Activated CD8-positive, alpha-beta memory T cell treated with anti-CD3 and anti-CD28 coated beads, Interleukin-2, amount 50 U/mL, for 4 hours (primary cell): ENCODE measurements at places on chromosomes 2 and 18.
A peak's percentile ranks its signal among the peaks of the same experiment; 100 is the strongest.

- no peak for DNase-seq
Observed at GRCh38 chr2:37402636-37403035, 58.2 kb downstream of the QPCT start.

DNA sequence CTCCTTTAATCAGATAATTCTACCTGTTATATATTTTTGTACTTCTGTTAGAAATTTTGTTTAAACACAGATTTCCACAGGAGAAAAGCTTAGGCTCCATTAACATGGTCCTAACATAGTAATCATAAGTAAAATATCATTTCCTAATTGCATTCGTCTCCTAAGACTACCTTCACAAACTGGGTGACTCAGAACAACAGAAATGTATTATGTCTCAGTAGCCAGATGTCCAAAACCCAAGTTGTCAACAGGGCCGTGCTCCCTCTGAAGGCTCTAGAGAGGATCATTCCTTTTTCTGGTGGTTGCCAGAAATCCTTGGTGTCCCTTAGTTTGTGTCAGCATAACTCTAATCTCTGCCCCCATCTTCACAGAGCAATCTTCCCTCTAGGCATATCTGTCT, 5.4 kb downstream of the FBXO15 start:
- DNase-seq: no peak

GRCh38 chr2:172281648-172282570, 145.5 kb upstream of the ITGA6 start:
- DNase-seq: no peak

- DNase-seq: no peak
Observed at GRCh38 chr2:185338104-185338503, 400.5 kb upstream of the FSIP2 start.

- DNase-seq: no peak
Observed at GRCh38 chr2:126145752-126146151, 510.2 kb upstream of the GYPC start.

- no peak for DNase-seq
Observed at GRCh38 chr18:10201659-10202058, 252.8 kb upstream of the APCDD1 start.

DNA sequence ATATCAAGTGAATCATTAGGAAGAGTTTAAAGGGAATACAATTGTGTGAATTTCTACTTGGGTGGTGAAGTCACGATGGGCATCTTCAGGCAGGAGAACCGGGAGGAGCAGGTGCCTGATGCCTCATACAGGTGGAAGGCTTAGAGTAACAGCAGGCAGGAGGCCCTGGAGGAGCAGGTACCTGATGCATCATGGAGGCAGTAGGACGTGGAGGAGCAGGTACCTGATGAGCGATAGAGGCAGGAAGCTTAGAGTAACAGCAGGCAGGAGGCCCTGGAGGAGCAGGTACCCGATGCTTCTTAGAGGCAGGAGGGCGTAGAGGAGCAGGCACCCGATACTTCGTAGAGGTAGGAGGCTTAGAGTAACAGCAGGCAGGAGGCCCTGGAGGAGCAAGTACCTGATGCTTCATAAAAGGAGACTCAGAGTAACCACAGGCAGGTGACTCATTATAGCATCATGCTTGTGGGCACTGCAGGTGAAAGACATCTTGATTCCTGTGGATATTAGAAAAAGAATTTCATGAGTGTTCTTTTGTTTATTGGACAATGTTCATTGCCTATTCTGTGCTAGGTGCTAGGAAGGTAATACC, 133.9 kb downstream of the ATP9B start:
- DNase-seq: peak; percentile 36

- DNase-seq: no peak
Observed at GRCh38 chr2:109582928-109583895, 30.6 kb downstream of the SEPTIN10 start.

- no peak for DNase-seq
Observed at GRCh38 chr2:13558368-13558767, 841.6 kb downstream of the TRIB2 start.

DNA sequence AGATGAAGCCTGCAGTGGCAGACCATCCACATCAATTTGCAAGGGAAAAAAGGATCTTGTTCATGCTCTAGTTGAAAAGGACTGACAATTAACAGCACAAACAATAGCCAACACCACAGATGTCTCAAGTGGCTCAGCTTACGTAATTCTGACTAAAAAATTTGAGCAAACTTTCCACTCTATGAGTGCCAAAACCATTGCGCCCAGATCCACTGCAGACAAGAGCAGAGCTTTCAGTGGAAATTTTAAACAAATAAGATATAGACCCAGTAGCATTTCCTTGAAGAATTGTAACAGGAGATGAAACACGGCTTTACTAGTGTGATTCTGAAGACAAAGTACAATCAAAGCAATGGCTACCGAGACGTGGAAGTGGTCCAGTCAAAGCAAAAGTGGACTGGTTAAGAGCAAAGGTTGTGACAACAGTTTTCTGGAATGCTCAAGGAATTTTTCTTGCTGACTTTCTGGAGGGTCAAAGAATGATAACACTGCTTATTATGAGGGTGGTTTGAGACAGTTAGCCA, 12.0 kb upstream of the ZNF396 start:
- DNase-seq: no peak

DNA sequence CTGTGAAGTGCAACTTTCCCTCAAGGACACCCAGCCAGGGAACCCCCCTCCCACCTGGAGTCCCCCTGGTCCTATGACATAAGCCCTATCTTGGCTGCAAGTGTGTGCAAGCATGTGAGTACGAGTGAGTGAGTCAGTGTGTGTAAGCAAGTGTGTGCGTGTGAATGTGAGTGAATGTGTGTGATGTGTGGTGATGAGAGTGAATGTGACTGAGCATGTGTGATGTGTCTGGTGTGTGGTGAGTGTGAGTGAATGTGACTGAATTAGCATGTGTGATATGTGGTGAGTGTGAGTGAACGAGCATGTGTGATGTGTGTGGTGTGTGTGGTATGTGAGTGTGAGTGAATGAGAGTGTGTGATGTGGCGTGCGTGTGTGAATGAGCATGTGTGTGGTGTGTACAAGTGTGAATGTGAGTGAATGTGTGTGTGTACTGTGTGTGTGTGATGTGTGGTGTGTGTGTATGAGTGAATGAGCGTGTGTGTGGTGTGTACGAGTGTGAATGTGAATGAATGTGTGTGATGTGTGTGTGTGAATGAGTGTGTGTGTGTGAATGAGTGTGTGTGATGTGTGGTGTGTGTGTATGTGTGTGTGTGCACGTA, 68.8 kb upstream of the SMAD7 start:
- no peak for DNase-seq

- DNase-seq: no peak
Observed at GRCh38 chr2:109290887-109291643, 162.1 kb downstream of the SH3RF3 start.

GRCh38 chr2:235552671-235553070, 58.8 kb downstream of the AGAP1 start:
- no peak for DNase-seq

DNA sequence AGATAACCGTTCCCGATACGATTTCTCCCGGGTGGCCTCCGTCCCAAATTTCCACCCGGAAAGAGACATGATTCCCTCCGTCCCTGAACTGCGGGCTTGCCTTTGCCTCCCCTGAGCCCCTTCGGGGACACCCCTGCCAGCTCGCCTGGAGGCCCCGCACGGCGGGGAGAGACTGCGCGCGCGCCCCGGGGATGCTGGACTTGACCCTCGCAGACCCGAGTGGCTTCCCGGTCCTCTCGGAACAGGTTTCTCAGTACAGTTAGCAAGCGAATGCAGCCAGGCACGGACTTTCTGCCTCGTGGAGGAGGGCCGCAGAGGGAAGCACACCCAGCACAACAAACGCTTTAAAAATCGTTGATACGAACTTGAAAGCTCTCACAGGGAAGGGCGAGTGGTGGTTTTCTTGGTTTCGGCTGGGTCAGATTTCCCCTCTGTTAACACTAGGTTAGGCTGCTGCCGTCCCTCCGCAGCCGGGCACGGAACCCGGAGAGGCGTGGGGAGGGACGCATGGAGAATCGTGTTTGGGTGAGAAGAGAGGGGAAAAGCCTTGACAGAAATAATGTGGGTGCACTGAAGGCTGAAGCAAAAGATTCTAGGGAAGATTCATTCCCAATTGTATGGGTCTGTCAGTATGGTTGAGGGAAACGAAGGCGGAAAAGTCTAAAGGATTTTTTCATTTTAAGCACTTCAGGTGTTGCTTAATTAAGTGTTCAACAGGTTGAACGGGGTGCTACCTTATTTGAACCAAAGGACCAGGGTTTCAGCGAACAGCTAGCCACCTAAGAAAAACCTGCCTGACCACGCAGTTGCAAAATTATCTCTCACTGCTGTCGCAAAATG, 916 bp downstream of the TNFRSF11A start:
- DNase-seq: peak; percentile 24

- no peak for DNase-seq
Observed at GRCh38 chr2:30038419-30038818, 108.4 kb upstream of the YPEL5 start.

DNA sequence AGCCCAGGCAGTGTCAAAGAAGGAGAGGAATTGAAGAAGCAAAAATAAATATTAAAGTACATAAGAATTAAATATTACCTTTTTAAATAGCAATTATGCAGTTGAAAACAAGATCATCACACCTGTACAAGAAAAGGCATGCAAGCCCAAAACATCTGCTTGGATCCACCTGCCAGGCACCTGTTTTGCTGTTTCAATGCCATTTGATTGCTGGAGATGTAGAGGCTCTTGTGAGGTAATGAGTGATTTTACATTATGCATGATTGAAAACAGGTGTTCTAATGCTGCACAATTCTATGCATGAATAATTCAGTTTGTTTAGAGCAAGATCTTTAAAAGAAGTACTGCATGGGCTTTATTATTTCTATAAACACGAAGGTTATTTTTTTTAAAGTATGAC, 700.6 kb upstream of the ZEB2 start:
- no peak for DNase-seq

GRCh38 chr18:42850174-42851083, 265.1 kb downstream of the RIT2 start:
- DNase-seq: no peak

- no peak for DNase-seq
Observed at GRCh38 chr2:229810786-229811185, 96.4 kb upstream of the DNER start.

DNA sequence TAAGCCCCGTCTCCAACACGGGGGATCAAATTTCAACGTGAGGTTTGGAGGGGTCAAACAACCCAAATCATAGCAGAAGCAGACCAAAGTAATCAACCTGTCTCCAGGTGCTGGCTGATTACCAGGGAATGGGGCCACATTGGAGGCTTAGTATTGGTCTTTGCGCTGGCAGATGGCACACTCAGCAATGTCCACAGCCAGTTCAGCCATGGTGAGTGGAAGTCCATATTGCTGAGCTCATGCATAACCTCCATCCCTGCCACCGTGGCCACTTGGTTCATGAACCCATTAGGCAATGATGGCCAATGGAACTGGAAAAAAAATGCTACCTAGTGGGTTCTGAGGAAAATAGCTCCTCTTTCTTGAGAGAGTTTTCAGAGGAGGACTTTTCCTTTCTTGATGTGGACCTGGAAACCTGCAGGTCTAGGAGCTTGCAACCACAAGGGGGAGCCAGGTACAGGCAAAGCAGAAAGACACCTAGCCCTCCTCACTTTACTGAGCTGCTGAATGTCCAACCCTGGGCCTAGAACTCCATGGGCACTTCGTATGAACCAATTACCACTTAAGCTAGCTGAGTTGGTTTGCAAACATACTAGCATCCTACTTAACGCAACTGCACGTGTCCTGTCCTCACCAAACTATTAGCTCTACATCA, 128.0 kb upstream of the GYPC start:
- DNase-seq: peak; percentile 74

GRCh38 chr2:199230091-199230490, 227.6 kb downstream of the SATB2 start:
- no peak for DNase-seq

DNA sequence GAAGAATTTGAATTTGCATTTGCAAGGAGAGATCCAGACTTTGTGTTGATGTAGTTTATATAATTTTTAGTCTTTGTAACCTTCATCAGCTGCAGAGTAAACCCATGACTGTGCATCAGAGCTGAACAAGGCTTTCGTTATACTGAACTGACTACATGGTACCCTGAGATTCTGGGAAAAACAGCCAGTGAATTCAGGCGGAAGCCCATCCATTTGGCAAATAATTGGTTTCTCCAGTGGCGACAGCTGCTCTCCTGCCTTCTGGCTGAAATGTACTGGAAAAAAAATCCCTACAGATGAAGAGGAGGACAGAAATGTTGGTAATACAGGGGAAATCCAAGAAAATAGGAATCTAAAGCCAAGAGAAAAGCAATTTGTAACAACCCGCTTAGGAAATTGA, 657.5 kb upstream of the CDH7 start:
- DNase-seq: no peak

- DNase-seq: no peak
Observed at GRCh38 chr2:74498500-74499266, 720 bp downstream of the LBX2 start.

GRCh38 chr2:101597347-101597944, 100.1 kb upstream of the MAP4K4 start:
- DNase-seq: no peak

DNA sequence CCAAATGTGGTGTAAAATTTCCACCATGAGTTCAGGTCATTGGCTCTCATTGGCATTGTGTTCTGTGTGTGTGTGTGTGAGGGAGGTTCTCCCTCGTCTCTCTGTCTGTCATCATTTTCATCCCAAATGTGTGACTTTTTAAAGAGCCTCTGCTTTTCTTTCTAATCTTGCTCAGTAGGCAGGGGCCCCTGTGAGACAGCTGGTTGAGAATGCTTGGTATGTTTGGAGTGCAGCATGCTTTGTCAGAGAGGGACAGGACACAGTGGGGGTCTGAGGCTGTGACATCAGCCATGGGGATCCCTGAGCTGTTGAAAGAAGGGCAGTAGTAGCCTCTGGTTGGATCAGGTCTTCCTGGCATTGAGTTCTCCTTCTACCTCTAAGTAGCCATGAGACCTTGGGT, 10.6 kb downstream of the PTPRM start:
- DNase-seq: no peak

GRCh38 chr2:141021611-141022010, 1109.2 kb downstream of the LRP1B start:
- no peak for DNase-seq

DNA sequence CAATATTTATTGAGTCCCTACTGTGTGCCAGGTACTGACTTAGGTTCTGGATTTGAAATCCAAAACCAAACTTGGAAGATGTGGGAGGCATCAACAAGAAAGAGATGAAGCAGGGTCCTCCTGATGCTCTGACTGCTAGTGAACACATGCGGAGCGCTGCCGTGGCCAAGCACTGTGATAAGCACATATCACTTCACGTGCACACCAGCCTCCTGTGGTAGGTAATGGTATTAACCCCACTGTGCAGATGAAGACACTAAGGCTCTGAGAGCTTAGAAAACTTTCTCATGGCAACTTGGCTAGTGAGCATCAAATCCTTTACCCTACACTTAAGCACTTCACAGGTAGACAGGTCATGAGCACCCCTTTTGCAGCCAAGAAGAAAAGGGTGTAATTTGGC, 216.1 kb downstream of the HAUS1 start:
- DNase-seq: no peak
